ENCODE measurements at places on chromosomes 3 and 15.

DNA sequence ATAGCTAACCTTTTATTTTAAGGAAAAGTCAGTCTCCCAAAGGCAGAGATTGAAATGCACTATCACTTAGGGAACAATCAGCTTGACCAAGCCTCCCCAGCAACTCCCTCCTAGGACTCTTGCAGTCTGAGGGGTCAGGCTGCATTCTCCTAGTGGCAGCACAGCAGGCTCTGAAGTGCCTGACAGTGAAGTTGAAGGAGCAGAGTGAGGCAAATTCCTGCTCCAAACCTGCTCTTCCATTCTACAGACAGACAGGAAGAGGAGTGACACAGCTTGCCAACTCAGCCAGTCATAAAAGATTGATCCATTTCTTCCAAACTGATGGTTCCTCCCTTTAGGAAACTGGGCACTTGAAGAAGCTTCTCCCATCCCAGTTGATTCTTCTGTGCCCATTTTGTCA is 43.9 kb upstream of the SMAD3 start:
- DNase-seq = no peak

DNA sequence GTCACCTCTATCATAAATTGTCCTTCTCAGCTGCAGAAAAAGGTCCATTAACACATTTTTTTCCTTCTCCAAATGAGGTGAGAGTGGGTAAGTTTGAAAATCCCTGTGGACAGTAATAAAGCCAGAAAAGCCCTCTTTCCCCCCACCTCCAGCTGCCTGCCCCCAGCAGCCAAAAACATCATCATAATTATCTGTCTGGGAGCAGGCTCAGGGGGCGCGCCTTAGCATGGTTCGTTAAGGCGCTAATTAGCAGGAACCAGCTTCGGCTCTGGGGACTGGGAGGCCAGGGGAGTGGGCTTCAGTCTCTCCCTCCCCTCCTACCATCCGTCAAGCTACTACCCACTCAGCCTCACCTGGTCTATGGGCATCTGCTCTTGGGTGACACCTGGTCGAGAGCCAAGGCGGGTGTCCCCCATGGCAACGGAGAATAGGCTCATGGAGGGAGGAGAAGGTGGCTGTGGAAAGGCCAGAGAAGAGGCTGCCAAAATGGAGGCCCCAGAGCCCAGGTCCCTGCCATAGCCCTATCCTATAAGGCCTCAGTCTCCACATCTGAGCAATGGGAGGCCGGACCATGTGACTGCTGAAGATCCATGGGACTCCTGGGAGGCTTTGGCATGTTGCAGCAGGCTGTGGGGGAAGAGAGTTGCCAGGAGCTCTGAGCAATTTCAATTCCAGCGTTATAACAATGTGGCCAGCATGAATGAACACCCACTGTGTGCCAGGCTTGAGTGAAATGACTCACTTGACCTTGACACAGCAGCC is 140.1 kb upstream of the LINGO1 start:
- no peak for DNase-seq

- DNase-seq = no peak
Measured at GRCh38 chr3:9914559-9915253, 2.2 kb upstream of the IL17RC start.

DNA sequence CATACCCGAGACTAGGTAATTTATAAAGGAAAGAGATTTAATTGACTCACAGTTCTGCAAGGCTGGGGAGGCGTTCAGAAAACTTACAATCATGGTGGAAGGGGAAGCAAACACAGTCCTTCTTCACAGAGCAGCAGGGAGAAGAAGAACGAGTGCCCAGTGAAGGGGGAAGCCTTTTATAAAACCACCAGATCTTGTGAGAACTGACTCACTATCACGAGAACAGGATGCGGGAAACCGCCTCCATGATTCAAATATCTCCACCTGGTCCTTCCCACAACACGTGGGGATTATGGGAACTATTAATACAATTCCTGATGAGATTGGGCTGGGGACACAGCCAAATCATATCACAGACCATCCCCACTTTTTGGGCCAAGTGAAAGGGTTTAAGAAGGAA is 58.8 kb upstream of the CTXND1 start:
- no peak for DNase-seq

DNA sequence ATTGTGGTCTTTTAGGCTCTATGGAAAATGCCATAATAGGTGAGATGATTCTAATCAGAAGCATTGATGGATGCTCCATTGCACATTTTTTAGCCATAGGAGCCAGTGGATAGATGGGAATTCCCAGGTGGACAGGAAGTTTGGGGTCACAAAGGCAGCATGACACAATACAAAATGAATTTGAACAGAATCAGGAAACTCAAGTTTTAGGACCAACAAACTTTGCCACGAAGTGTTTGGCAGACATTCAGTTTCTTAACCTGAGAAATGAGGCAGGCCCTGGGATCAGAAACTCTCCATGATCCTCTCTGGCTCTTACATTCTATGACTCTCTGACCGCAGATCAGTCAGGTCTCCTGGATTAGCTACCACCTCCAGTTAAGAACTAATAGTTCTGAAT is 275.4 kb downstream of the TIGIT start:
- peak; percentile 94 for DNase-seq

DNA sequence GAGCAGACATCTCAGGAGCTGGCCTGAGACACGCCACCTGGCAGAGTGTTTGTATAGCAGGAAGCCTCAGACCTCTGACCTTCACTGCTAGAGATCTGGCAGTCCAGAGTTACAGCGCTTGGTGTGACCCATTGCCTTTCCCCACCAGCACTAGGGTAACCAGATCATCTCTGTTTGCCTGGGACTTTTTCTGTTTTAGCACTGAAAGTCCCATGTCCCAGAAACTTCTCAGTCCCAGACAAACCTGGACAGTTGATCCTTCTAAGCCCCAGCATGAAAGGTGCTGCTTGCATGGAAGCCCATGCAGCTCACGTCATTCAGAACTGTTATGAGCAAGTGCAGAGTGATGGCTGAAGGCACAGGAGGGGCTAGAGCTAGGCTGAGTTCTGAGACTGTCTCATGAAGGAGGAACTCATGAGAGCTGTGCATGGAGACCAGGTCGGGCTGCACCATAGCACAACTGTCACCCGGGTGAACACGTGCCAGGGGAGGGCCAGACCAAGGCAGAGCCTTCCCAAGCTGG is 18.2 kb upstream of the AHSG start:
- no peak for DNase-seq

- no peak for DNase-seq
Measured at GRCh38 chr3:124916837-124917409, 17.6 kb downstream of the MUC13 start.

DNA sequence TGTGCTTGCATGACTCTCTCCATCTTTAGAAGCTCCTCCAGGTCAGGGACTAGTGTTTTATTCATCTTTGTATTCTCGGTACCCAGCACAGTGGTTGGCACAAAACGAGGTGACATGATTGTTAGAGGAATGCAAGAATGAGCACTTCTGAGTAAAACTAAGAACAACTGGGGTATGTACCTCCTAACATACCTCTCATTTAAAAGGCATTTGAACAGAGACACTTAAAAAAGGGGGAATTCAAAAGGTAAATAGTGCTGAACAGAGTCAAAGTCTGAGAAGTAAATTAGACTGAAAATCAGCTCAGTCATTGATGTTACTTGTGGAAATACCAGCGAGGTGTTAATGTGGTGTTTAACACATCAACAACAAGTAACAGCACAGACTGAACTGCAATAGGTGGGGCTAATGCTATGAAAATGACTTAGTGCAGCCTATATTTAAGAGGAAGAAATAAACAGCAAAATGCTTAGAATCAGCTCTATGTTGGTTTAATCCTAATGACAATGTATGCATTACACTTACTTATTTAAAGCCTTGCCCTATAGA is 102.4 kb downstream of the TMCO5A start:
- no peak for DNase-seq

- no peak for DNase-seq
Measured at GRCh38 chr3:2599471-2599870, 500.8 kb downstream of the CNTN4 start.

GRCh38 chr3:42723219-42723618 is 20.6 kb upstream of the HHATL start:
- peak; percentile 25 for DNase-seq

DNA sequence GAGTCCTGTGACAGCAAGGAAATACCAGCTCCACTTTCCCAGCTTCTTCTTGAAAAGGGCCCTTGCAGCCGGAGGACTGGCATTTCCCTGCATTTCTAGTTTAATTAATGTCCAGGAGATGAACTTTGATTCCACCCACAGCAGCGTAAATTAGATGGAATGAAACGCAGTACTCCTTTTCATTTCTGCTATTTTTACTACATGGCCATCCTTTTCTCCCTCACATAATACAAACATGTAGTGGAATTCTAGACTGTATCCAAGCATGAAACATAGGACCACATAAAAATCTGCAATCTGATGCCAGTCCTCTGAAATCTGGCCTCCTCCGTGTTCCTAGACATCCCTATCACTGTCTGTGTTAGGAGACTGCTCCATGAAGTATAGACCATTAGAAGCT is 403.2 kb downstream of the NR2F2 start:
- no peak for DNase-seq

- DNase-seq = no peak
Measured at GRCh38 chr3:53496984-53497383, 2.6 kb downstream of the CACNA1D start.

GRCh38 chr15:83850501-83851245 is 196.8 kb downstream of the ADAMTSL3 start:
- no peak for DNase-seq

DNA sequence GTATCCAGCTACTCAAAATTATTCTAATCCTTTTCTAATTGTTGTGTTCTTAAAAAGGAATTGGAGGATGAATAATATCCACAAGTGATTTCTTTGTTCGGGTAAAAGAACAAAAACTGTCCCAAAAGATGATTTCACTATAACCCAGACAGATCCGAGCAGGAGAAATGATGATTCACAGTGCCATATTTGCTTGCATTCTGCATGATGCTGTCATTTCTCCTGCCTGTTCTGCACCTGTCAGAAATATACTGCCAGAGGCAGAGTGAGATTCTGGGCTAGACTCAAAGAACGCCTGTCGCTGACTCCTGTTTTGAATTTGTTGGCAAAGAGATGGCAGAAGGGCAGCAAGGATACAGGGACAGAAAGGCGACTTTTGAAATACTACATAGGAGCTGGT is 34.7 kb upstream of the SLC24A5 start:
- DNase-seq = no peak

- DNase-seq = no peak
Measured at GRCh38 chr3:10867384-10867783, 51.4 kb downstream of the SLC6A11 start.

DNA sequence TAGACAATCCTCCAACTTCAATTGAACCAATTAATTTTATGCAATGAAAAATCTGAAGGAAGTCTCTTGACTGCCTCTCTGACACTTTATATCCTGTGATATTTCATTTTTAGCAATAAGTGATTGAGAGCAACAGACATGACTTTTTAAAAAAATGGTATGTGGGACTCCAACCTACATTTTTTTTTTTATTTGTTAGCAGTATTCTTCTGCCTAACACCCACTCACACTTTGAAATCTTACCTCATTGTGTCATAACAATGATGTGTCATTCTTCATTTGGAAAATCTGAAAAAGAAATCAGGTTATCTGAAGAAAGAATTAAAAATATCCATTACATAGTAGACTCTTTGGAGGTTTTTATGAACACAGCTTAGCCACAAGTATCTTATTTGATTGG is 541.3 kb upstream of the KCNMB2 start:
- DNase-seq = no peak

DNA sequence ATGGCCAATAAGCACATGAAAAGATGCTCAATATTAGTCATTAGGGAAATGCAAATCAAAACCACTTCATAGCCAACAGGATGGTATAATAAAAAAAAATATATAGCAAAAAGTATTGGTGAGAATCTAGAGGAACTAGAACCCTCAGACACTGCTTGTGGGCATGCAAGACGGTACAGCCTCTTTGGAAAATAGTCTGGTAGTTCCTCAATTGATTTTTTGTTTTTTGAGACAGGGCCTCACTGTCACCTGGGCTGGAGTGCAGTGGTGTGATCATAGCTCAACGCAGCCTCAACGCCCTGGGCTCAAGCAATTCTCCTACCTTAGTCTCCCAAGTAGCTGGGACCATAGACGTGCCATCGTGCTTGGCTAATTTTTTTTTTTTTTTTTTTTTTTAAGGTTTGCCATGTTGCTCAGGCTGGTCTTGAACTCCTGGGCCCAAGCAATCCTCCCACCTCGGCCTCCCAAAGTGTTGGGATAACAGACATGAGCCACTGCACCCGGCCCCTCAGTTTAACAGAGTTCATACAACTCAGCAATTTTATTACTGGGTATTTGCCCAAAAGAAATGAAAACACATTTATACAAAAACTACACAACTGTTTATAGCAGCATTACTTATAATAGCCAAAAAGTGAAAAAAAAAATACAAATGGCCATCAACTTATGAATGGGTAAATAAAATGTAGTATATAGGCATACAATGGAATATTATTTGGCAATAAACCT is 5.1 kb downstream of the PRC1 start:
- DNase-seq = no peak

GRCh38 chr3:149077628-149078027 is 8.7 kb downstream of the HLTF start:
- peak; percentile 6 for DNase-seq

DNA sequence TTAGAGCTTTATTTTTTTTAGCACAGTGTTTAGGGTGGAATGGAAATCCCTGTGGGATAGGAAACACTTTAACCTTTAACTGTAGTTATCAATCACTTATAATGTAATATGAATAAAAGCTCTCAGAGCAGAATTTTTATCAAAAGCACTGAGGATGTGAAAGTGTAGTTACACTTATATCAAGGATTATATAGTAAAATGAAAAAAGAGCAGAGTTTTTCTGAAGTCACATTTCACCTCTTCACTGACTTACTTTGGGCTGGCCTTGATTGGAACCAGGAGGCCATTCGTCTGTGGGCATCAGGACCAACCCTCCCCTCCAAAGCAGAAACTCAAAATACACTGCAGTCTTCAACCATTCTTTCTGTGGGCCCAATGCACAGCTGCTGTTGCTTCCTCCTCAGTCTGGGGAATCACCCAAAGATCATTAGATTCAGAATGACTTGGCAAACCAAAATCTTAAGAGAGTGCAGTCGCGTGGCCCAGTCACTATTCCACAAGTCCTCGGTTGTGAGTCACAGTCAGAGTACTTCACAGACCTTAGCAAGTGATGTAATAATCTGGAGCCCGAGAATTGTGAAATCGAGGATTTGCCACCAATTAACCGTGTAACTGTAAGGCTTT is 132.6 kb upstream of the COL8A1 start:
- peak; percentile 48 for DNase-seq

DNA sequence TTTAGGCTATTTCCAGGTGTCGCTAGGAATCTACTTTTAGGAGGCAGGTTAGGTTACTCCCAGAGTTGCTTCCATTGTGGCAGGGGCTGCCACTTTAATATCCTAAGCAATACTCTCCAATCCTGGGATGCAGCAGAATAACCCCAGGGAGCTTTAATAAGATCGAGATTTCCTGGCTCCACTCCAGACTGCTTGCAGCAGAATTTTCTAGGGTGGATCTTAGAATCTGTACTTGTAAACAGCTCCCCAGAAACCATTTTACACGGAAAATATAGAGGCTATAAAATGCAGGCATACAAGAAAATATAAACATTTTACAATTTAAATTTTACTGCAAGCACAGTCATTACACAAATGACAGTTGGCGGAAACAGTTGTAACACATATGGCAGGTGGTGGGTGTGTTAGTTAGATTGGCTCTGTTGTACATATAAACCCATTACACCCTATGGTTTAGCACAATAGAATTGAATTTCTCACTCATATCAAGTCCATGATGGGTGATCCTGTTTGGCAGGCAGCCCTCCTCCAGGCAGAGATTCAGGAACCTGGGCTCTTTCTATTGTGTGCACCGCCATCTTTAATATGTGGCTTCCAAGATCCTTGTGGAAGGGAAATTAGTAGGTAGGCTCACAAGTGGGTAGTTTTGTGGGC is 35.0 kb upstream of the TNFAIP8L3 start:
- no peak for DNase-seq

All from kidney tubule cell (primary cell).